CD4-positive, alpha-beta T cell treated with Interferon alpha-2 for 1 hour (primary cell): ENCODE measurements at places on chromosomes 4 and X.
A peak's percentile ranks its signal among the peaks of the same experiment; 100 is the strongest.

GRCh38 chr4:4457803-4458553, 71.1 kb downstream of the NSG1 start:
- DNase-seq = no peak

DNA sequence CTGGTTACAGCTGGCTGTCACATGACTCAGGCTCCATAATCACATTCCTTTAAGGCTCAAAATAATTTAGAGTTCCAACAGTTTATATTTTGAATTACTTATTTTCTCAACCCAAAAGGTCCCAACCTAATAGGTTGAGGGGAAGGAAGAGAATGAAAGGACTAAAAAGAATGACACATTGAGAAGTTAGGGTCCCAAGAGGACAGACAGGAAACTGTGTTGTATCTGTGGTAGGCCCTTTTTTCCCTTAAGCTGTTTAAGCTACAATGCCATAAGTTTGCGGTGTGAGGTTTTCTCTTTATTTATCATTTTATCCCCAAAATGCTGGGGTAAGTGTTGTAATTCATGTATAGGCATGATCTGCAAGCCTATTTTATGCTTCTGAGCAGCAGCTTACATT, 290.2 kb downstream of the ZNF674 start:
- no peak for DNase-seq

DNA sequence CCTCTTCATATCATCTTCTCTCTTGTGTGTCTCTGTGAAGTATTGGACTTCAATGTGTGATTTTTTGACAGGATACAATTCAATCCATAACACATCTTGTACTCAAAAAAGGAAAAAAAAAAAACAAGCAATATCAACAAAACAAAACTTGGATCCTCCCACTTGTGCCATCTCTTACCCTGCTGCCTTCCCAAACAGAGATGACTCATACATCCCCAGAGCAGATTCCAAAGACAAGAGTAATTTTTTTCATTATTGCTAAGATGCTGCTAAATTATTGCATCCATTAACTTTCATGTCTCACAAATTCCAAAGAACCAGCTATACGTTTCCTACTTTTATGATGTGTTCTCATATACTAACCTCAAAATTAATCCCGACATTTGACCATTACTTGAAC, 479.2 kb downstream of the GBA3 start:
- no peak for DNase-seq

- DNase-seq = no peak
Observed at GRCh38 chr4:96227515-96227914, 387.6 kb downstream of the PDHA2 start.

GRCh38 chr4:158788516-158788915, 19.7 kb downstream of the FNIP2 start:
- DNase-seq = no peak

DNA sequence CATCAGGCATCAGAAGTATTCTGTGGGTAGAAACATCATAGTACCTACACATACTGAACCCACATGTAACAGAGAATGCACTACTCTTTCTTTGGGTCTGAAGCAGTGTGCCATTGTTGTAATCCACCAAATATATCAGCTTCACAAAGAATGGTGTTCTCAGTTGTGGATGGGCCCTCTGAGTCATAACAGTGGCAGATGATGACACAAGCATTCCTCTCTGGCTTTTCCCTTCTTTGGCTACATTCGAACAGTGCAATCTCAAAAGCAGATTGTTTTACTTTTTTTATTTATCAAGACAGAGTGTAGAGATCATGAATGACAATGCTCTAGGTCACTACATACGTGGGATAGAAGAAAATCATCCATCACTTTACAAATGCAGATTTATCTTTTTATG, 247.2 kb upstream of the EPHA5 start:
- no peak for DNase-seq

- DNase-seq = no peak
Observed at GRCh38 chrX:44674906-44675305, 132.2 kb upstream of the FUNDC1 start.

GRCh38 chr4:15320121-15320678, 107.6 kb upstream of the C1QTNF7 start:
- DNase-seq = no peak

DNA sequence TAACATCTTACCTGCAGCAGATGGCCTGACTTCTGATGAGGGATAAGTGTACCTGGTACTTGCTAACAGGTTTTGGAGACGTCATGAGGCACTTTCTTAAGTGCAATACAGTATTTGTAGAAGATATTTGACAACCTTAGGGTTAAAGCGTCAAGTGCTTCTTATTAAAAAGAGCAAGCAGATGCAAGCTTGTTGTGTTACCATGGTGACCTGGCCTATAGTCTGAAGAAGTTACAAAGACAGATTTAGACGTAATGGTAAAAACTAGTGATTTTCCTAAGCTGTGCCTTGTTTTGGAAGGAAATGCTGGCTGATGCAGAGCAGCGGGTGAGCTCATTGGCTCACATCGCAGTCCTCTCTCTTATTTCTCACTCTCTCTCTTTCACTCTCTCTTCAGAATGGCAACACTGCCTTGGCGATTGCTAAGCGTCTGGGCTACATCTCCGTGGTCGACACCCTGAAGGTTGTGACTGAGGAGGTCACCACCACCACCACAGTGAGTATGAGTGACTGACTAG, 243.6 kb downstream of the ANK2 start:
- no peak for DNase-seq

GRCh38 chr4:23456864-23457263, 433.0 kb downstream of the PPARGC1A start:
- no peak for DNase-seq

DNA sequence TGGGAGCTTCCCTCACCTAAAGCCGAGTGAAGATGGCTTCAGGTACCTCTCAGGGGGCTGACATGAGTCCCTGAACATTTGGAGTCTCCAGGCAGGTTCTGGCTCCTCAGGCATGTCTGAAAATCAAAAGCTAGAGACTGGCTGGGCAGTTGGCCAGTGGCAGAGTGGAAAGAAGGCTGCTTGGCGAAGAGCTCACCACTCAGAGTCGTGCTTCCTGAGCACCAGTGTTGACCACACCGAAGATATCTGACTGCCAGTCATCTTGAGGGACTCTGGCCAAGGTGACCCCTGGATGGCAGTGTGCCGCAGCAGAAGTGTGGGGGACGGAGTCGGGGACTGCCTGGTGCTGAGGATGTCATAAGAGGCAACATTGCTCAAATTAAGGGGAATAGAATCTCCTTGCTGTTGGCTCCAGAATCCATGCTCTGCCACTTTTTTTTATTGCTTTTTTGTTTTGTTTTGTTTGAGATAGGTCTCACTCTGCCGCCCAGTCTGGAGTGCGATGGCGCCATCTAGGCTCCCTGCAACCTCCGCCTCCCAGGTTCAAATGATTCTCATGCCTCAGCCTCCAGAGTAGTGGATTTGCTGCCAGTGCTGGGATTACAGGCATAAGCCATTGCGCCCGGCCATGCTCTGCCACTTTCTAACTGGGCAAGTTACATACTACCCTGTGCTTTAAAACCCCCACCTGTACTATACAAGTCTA, 172.5 kb upstream of the GATB start:
- DNase-seq = no peak

GRCh38 chrX:30504309-30504708, 73.3 kb downstream of the TASL start:
- DNase-seq = peak; percentile 3

DNA sequence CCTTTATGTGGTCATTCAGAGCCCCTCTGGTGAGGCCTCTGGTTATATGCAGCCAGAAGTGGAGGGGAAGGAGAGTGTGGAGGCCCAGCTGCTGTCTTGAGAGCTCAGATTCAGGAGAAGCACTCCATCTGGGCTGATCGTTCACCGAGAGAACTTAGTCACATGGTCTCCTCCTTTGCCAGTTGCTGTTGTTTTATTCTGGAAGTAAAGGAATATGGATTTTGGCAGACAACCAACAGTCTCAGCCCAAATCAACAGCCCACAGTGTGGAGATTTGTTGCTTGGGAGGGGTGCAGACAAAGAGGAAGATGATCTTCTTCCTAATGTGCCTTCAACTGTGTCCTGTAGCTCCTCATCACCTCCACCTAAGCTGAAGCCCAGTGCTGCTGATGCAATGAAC, 355.4 kb downstream of the ANK2 start:
- no peak for DNase-seq

- no peak for DNase-seq
Observed at GRCh38 chrX:97367125-97367524, 483.4 kb downstream of the RPA4 start.

DNA sequence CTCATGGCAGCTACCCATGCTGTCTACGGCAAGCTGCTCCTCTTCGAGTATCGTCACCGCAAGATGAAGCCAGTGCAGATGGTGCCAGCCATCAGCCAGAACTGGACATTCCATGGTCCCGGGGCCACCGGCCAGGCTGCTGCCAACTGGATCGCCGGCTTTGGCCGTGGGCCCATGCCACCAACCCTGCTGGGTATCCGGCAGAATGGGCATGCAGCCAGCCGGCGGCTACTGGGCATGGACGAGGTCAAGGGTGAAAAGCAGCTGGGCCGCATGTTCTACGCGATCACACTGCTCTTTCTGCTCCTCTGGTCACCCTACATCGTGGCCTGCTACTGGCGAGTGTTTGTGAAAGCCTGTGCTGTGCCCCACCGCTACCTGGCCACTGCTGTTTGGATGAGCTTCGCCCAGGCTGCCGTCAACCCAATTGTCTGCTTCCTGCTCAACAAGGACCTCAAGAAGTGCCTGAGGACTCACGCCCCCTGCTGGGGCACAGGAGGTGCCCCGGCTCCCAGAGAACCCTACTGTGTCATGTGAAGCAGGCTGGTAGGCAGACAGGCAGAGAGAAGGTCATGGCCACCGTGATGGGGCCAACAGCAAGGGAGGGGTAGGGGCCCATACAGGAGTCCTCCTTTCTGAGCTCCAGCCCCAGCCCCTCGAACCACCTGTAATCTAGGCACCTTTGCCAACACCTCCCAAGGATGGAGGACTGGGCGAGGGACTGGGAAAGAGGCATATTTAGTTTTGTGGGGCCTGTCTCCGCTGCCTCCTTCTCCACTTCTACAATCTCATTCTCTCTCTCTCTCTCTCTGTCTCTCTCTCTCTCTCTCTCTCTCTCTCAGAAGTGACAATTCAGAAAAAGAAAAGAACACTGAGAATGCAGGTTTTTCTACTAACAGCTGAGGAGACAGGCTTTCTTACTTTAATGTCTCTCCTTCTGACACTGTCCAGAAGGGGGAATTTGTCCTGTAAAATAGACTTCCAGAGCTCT, 4.7 kb upstream of the TSPYL2 start:
- no peak for DNase-seq

- peak; percentile 20 for DNase-seq
Observed at GRCh38 chr4:112287258-112287989, 1.7 kb upstream of the TIFA start.

- no peak for DNase-seq
Observed at GRCh38 chr4:78707793-78708192, 68.4 kb upstream of the BMP2K start.

GRCh38 chr4:131609039-131609438, 1540.1 kb upstream of the PCDH10 start:
- no peak for DNase-seq

- no peak for DNase-seq
Observed at GRCh38 chr4:12041828-12042227, 613.1 kb upstream of the HS3ST1 start.

DNA sequence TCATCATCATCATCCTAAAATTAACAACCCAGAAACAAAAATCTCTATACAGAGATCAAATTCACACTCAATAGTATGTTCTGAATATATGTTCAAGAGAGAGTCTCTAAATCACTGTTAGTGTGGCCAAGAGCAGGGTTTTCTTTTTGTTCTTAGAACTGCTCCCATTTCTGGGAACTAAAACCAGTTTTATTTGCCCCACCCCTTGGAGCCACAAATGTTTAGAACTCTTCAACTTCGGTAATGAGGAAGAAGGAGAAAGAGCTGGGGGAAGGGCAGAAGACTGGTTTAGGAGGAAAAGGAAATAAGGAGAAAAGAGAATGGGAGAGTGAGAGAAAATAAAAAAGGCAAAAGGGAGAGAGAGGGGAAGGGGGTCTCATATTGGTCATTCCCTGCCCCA, 32.3 kb downstream of the CYBB start:
- DNase-seq = no peak

- no peak for DNase-seq
Observed at GRCh38 chr4:81811562-81812293, 340.0 kb upstream of the RASGEF1B start.

- DNase-seq = no peak
Observed at GRCh38 chrX:111262086-111262485, 8.2 kb downstream of the CAPN6 start.

GRCh38 chr4:90745176-90745575, 618.0 kb downstream of the CCSER1 start:
- no peak for DNase-seq

DNA sequence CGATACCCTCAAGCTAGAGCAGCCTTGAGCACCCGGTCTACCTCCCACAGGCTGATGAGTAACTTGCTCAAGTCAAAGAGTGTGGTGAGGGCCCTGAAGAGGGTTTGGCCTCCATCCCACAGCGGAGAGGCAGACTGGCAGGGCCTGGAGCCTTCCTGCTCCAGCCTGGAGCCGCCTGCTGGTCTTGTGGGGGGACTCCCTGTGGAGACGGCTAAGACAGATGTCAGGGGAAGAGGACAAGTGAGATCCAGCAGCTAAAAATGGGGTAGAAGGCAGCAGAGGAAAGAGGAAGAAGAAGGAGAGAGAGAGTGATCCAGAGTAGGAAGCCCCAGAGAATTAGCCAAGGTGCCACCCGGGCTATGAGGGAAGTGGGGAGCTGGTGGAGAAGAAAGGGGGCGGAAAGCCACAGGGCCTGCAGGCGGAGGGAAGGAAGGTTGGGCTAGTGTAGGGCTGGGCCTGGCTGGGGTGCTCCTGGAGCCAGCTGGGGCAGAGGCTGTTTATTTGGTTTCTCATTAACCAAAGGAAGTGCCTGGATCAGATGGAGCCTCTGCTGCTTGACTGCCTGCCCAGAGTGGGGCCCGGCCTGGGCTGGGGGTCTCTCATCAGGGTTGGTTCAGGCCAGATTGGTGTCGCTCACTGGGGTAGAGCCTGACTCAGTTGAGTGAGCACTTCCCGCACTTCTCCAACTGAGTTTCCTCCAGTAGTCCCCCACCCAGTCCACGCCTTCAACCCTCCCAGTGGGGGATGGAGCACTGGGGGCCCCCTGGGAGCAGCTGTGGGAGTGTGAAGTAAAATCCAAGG, 14.2 kb downstream of the EFNB1 start:
- no peak for DNase-seq

- no peak for DNase-seq
Observed at GRCh38 chr4:59994118-59994517, 1206.0 kb upstream of the ADGRL3 start.

DNA sequence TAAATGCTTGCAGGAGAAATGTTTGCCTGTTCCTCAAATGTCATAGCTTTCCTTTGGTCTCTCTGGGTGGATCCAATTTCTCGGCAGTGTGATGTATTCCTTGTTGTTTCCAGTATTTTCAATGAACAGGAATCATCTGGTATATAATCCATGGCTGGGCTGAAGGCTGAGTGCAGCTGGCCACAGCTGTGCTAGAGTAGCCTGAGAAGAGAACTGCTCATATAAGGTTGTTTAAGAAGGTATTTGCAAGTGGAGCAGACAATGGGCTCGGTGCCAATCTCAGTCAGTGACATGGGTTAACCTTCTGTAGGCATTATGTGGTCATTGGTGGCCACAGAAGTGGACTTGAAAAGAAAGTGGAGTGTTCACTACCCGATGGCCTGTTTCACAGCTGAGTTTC, 390.3 kb downstream of the SPRY1 start:
- DNase-seq = no peak

- no peak for DNase-seq
Observed at GRCh38 chr4:100838286-100838685, 320.5 kb upstream of the EMCN start.
